ENCODE measurements at places on chromosomes 2 and 18. TPM values are rescaled to one million over a fixed set of nuclear protein-coding genes. Genes with fewer than 3 reads are reported as not detected.

- no peak for DNase-seq
These were observed 858 bp upstream of the RTP5 start for GRCh38 chr2:241868661-241869081.

The PLGLB1 gene
- 0.36 TPM for total RNA-seq

- no peak for DNase-seq
These were observed 71.5 kb upstream of the TTC39C start for GRCh38 chr18:23943104-23943503.

DNA sequence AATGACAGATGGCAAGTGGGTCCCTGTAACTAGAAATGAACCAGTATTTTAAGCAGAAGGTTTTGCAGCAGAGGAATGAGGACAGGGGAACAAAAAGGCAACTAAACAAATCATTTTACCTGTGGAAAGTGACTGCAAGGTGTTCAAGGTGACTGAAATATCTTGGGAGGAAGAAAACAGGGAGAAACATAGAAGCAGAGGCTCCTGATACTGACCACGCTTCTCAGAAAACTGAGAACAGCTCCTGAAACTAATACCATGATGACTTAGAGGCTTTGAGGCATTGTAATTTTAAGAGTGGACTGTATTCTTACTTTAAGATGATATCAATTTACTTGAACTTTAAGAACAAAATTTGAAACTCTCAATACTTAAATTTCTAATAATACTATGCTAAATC is at the start of gene DYTN:
Gene DYTN (minus strand): TSS at position 101 of the 400 bp plus-strand sequence. CDS start 117 bp downstream, outside the sequence.
- DNase-seq = no peak

The ZEB2 gene
- 32.3 TPM for total RNA-seq

DNA sequence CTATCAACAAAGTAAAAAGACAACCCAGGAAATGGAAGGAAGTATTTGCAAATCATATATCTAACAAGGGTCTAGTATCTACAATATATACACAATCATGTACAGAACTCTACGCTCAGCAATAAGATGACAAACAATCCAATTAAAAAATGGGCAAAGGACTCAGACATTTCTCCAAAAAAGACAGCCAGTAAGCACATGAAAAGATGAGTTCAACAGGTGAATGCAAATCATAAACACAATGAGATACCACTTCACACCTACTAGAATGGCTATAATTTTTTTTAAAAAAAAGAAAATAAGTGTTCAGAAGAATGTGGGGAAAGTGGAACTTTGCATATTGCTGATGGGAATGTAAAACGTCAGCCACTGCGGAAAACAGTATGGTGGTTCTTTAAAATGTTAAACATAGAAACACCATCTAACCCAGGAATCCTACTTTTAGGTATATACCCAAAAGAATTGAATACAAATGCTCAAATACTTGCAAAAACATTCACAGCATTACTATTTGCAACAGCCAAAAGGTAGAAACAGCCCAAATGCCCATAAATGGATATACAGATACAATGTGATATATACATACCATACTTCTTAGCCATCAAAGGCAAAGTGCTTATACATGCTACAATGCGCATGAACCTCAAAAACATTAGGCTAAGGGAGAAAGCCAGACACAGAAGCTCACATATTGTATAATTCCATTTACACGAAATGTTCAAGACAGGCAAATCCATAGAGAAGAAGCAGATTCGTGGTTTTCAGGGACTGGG is 121.2 kb downstream of the CABYR start:
- no peak for DNase-seq

GRCh38 chr18:43789234-43790000 is 512.1 kb upstream of the SYT4 start:
- DNase-seq = no peak

- peak; percentile 92 for DNase-seq
These were observed 216.9 kb downstream of the UXS1 start for GRCh38 chr2:105977212-105977611.

GRCh38 chr2:10331702-10332401 is 29.1 kb downstream of the HPCAL1 start:
- DNase-seq = no peak

DNA sequence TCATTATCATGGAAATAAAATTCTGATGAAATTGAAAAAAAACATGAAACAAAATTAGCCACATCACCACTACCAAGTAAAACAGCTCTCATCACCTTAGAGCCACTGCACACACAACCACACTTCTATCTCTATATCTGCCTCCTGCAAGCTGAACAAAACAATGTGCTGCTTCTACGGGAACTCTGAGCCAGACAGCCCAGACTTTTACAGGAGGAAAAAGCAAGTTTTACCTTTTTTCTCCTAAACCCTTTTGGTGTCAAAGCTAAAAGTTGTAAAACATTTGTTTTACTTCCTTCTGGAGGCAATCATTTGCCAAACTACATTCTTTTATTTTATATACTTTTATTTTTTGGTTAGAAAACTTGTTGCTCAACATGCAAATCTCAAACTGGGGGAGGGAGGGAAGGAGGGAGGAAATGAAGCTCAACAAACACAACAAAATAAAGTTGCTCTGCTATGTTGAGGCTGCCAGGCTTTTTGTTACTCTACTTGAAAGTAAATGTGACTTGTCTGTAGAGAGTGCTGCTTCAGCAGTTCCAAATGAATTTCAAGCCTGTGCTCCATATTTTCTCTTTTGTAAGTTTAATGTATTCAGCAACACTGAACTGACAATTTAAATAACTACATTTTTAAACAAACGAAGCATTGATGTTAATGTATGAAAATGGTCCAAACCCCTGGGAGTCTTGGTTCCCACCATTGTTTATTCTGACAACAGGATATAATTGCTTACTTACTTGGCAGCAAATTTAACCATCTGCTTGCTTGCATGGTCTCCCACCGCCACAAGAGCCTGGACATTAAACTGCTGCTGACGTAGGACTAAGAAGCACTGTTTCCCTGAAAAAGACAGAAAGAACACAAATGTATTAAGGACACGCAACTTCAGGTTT is 24.5 kb downstream of the DARS1 start:
- DNase-seq = peak; percentile 28

All from RPMI7951 (cell line).